ENCODE measurements at places on chromosomes 3 and 15.
A peak's percentile ranks its signal among the peaks of the same experiment; 100 is the strongest.

- no peak for DNase-seq
Observed at GRCh38 chr3:27500986-27501385, 16.8 kb upstream of the SLC4A7 start.

- DNase-seq, result no peak
Observed at GRCh38 chr3:125300416-125300815, 74.7 kb downstream of the ZNF148 start.

DNA sequence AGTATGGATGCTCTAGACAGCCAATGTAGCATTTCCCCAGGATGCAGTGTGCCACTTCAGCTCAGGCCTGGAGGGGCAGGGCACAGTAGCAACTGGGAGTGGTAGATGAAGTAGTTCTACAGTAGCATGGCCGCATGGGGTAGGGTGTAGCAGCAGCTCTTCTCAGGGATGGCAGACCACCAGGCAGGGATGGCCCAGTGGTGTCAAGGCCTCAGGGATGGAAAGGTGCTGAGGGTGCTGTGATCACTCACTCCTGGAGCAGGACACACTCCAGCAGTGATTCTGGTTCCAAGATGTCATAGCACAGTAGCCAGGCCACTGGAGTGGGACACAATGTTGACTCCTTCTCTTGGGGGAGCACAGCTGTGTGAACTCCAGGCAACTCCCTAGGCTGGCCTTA lies 210.9 kb upstream of the LYSMD4 start:
- no peak for DNase-seq

GRCh38 chr3:64080616-64081234 lies 57.4 kb upstream of the PSMD6 start:
- no peak for DNase-seq

DNA sequence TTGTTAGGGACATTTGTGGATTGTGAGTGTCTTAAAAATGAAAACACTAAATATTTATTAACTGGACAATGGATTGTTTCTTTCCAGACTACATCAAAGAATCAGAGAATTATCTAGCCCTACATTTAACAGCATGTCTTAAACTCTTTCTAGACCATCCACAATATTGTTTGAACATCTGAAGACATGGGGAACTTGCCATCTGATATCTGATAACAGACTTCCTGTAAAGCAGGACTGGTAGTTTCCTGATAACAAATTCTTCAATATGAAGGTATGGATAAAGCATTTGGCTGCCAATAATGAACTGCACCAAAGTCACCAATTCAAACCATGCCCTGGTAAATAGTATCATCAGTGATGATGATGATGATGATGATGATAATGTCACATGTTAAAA lies 26.2 kb upstream of the HACD2 start:
- DNase-seq, result no peak

GRCh38 chr15:56892659-56893363 lies 25.6 kb upstream of the TCF12 start:
- peak; percentile 94 for DNase-seq

- peak; percentile 81 for DNase-seq
Observed at GRCh38 chr15:67068710-67069400, 3.5 kb downstream of the SMAD3 start.

GRCh38 chr15:65354835-65355172 lies 23.0 kb downstream of the IGDCC3 start:
- no peak for DNase-seq

- no peak for DNase-seq
Observed at GRCh38 chr3:69462826-69463100, 76.9 kb upstream of the FRMD4B start.

GRCh38 chr15:88615303-88616107 lies 5.6 kb upstream of the AEN start:
- no peak for DNase-seq

GRCh38 chr3:98057631-98058030 lies 22.5 kb upstream of the GABRR3 start:
- no peak for DNase-seq

GRCh38 chr3:179971280-179971679 lies 65.5 kb downstream of the PEX5L start:
- DNase-seq, result peak; percentile 84

GRCh38 chr3:171829841-171830517 lies 13.2 kb upstream of the TMEM212 start:
- peak; percentile 96 for DNase-seq

DNA sequence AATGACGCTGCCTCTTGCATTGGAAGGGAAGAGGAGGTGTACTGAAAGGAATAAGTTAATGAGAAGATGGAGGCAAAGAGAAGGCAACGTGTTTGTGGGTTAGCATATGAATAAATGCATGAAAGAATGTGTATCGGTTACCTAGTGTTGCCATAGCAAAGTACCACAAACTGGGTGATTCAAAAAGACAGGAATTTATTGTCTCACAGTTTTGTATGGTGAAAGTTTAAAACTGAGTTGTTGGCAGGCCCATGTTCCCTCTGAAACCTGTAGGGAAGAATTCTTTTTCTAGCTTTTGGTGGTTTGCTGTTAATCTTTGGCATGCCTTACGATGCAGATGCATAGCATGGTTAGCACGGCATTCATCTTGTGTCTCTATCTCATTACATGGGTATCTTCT lies 729.9 kb downstream of the MECOM start:
- no peak for DNase-seq

DNA sequence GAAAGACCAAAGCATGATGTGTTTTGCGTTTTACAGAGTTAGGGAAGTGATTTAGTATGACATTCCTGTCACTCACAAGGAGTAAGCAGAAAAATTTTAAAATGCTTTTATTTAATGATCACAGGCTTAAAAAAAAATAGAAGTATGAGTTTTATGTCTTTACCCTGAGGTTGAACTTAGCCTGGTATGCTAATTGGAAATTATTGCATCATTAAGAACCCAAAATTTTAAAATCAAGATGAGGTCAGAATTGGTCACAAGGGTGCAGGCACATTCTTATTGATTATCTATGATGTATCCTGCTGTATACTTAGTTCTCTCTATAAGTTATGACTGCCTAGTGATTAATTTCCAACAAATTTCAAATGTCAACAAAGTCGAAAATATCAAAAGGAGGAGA lies 585.6 kb upstream of the ALCAM start:
- no peak for DNase-seq

DNA sequence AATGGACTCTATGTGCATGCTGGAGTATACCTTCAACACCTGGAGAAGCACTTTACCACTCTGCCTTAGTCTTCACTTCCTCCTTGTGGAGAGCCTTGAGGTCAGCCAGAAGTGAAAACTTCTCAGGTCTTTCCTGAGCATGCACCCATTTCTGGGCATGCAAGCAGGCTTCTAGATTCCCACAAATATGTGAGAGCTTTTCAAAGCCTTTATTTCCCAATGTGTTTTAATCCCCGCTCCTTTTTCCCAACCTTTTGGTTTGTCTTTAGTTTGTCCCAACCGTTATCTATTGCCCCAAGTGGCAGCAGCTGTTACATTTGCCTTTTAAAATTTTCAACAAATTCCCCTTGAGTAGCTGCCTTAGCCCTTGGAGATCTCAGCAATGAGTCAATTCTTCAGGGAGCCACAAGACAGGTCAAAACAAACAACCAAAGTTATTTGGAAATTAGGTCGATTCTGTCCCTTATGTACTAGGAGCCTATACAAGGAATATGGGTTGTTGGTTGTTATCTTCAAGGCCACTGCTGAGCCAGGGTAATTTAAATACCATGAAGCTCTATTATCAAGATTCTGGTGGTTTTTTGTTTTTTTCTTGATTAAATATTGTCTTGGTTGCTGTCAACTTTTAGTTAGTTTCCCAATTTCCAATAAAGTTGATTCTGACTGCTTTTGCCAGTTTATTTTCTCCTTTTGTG lies 44.4 kb downstream of the LSM3 start:
- DNase-seq, result no peak

DNA sequence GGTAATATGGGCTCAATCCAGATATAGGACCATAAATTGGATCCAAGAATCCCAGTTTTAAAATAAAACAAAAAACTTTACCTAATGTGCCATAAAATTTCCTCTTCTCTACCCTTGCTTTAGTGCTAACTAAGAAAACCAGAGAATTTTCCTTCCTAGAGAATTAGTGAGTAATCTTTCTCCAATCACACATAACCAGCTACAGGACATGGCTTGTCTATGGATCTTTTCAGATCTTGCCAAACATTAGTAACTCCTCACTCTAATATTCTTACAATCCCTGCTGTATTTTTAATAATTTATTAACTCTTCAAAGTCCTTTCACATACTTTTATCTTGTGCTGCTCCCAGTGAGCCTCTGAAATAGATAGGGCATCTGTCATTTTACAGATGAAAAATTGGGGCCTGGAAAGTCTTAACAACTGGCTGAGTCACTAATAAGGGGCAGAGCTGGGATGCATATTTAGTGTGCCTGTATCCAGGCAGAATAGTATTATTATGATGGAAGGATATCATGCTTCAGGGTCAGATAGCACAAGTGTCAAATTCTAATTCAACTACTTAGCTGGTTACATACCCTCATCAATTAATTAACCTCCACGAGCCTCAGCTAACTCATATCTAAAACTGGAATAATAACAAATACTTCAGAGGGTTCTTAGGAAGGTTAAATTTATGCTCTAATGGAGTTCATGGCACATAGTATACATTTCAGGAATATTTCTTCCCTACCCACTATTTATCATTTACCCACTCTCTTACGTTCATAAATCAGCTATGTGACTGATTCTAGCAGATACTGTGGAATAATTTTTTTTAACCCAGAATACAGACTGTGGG lies 5.6 kb downstream of the ZBED2 start:
- no peak for DNase-seq

- DNase-seq, result no peak
Observed at GRCh38 chr3:172125963-172126457, 86.6 kb downstream of the FNDC3B start.

- no peak for DNase-seq
Observed at GRCh38 chr15:37111427-37111717, 11.0 kb upstream of the MEIS2 start.

GRCh38 chr3:185316740-185317412 lies 46.1 kb upstream of the MAP3K13 start:
- DNase-seq, result no peak

DNA sequence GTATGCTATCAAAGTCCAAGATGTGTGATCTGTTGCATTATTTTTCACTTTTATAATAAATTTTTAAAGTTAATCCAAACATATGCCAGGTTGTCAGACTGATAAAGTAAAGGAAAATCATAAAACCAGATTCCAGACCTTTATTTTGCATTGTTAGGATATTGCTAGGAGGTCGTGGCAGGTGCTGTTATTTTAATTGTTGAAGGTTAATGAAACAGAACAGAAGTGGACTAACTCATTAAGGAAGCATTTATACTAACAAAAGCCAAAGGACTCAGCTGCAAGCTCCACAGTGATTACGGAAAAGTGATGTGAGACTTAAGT lies 63.1 kb downstream of the DCLK3 start:
- DNase-seq, result no peak

- DNase-seq, result no peak
Observed at GRCh38 chr15:41919954-41920538, 26.2 kb upstream of the SPTBN5 start.

DNA sequence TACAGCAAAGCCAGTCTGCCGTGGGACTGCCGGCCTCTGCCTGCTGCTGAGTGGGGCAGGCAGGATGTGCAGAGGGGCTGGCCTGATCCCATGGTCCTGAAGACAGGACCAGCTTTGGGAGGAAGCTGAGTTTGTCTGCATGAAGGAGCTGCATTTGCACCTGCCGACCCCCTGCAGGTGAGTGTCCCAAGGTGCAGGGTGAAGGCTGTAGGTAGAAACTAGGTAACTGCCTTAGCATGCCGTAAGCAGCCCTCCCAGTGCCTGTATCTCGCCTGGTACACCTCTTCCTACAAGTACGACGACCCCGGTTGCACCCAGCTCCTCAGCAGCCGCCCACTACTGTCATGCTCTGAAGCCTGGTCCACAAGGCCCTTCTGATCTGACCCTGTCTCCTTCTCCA lies 34.9 kb downstream of the AMOTL2 start:
- no peak for DNase-seq

DNA sequence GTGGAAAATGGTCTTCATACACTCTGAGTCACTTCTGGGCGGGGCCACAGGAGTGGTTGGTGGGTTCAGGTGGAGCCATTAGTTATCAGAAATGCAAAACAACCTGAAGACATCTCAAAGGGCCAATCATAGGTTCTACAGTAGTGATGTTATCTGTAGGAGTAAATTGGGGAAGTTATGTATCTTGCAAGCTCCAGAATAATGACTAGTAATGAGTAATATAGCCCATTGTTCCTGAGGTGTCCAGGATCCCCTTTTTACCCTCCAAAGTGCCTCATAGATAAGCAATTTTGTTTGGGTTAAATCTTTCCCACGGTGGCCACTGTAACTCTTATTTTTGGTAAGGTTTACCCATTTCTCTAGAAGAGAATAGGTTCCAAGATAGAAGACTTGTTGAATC lies 91.7 kb downstream of the PIK3R4 start:
- no peak for DNase-seq

- no peak for DNase-seq
Observed at GRCh38 chr3:32794487-32795308, 23.1 kb upstream of the TRIM71 start.

DNA sequence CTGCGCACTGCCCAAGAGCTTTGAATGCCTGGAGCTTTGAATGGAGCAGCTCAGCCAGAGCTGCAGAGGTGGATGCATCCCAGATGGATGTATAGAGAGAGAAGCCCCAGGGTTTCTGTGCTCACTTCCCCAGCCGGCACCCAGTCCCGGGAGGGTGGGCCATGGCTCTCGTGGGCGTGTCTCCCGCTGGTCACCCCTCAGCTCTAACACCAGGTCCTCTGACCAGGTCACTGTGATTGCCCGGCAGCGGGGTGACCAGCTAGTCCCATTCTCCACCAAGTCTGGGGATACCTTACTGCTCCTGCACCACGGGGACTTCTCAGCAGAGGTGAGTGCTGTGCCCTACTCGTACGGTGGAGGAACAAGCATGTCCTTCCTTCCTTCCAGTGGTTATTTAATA lies 10.7 kb downstream of the TMEM43 start:
- no peak for DNase-seq

- no peak for DNase-seq
Observed at GRCh38 chr3:44412365-44412764, 65.1 kb downstream of the ZNF445 start.

GRCh38 chr15:46177219-46177618 lies 542.4 kb downstream of the SQOR start:
- no peak for DNase-seq

- DNase-seq, result no peak
Observed at GRCh38 chr3:112651516-112651915, 10.6 kb upstream of the CCDC80 start.

GRCh38 chr3:125294411-125294810 lies 80.7 kb downstream of the ZNF148 start:
- no peak for DNase-seq

GRCh38 chr3:43505351-43505750 lies 116.5 kb downstream of the ANO10 start:
- DNase-seq, result no peak

- DNase-seq, result peak; percentile 14
Observed at GRCh38 chr3:48952510-48953118, 34.0 kb downstream of the ARIH2 start.
